ENCODE measurements at places on chromosomes 1 and 21.

DNA sequence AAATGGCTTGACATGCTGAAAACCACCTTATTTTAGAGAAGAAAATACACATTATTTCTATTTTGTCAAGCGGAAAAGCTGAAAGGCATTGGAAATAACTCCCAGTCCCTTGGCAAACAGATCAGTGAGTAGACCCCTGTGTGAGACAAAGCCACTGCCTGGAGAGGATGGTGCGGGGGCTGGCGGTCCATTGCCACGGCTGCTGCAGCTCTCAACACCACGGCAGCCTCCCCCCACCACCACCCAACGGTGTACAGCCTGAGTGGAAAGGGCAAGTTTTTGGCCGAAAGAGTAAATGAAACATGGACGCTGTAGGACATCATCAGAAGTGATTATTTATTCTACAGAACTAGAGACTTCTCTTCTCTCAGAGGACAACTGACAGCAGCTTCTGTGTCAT is 84.6 kb downstream of the PEX14 start:
- DNase-seq = no peak

GRCh38 chr1:7042322-7043190 is 257.3 kb downstream of the CAMTA1 start:
- DNase-seq = peak; percentile 77

- DNase-seq = no peak
Observed at GRCh38 chr1:99503276-99503747, 142.6 kb upstream of the PALMD start.

GRCh38 chr1:234956821-234957329 is 171.8 kb downstream of the TOMM20 start:
- no peak for DNase-seq

DNA sequence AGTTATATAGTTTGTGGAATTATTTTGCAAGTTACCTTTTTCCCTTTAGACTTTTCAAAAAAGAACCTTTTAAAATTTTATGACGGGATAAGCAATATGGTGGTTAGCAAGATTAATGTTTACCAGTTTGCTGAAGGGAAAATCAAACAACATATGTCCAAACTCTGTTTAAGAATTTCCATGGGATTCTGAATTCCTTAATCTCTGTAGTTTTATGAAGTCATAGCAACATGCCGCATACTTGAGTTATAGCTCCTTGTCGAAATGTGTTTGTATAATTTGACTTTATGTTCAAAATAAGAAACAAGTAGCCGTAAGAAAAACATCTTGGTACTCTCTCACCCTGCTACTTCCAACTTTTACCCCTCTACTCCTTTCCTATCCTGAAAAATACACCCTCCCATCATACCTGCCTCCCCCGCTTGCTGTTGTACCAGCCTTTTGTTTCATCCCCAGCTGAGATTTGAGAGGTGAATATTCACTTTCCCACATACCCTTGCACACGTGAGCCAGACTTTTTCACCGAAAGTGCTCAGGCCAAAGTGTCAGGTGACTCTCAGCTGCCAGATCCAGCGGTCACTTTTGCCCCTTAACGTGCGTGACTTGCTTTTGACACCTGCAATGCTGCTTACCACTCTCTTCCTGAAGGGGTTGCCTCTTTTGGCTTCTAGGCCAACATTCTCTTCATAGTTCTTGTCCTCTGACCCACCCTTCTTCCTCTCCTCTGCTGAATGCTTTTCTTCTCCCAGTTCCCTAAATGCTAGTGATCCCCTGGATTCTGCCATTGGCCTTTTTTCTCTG is 83.5 kb upstream of the ZNF326 start:
- no peak for DNase-seq

GRCh38 chr1:164617377-164618201 is 58.6 kb downstream of the PBX1 start:
- DNase-seq = no peak

DNA sequence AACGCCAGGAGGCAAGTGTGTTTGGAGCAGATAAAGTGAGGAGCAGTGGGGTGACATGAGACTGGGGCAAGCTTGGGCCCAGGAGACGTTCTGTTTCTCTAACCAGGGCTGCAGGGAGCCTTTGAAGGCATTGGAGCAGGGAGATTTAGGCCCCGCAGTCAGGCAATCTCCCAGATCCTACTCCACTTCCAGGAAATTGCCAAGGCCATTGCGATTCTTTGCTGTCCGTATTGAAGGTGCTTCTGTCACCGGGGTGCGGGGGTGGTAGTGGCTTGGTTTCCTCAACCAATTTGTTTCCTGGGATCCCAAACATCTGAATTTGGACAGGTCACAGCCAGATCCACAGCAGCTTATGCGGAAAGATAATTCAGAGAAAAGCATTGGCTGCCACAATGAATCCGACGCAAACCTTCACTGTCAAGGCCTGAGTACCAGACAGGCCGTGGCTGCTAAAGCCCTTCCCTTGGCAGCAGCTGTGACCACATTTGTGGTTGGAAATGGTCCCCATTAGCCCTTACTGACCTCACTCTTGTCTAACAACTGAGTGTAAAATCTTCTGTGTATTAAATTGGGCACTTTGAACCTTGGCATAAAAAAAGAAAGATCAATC is 385.6 kb downstream of the PTPRU start:
- DNase-seq = no peak

DNA sequence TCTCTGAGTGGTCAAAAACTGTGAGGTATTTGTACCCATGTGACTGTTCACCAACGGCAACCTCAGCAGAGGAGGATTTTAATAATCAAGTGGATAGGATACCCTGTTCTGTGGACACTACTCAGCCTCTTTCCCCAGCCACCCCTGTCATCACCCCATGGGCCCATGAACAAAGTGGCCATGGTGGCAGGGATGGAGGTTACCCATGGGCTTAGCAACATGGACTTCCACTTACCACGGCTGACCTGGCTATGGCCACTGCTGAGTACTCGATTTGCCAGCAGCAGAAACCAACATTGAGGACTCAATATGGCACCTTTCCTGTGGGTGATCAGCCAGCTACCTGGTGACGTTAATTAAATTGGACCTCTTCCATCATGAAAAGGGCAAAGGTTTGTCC is 1782.7 kb downstream of the PLA2G4A start:
- no peak for DNase-seq

DNA sequence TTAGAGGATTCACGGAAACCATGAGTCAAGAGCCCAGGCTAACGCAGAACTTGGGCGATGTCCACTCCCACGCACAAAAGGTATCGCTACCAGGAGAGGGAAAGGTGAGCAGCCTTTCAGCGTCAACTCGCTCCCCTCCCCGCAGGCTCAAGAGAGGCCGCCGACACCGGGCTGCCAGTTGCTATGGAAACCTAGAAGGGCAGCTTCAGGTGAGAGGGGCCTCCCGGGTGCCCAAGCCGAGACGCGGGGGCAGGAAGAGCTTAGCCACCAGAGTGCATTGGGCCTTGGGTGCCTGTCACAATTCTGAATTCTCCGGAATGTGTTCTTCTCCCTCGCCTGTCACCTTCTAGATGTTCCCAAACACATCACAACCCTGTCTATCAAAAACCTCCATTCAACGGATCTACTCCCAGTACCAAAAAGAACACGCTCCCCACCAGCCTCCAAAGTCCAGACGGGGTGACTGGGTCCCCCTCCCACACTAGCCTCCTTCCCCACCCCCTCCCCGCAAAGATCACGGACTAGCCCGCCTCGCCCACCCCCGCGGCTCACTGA is 694 bp downstream of the MEAF6 start:
- peak; percentile 65 for DNase-seq

GRCh38 chr1:221292652-221293051 is 413.4 kb downstream of the HLX start:
- DNase-seq = no peak

DNA sequence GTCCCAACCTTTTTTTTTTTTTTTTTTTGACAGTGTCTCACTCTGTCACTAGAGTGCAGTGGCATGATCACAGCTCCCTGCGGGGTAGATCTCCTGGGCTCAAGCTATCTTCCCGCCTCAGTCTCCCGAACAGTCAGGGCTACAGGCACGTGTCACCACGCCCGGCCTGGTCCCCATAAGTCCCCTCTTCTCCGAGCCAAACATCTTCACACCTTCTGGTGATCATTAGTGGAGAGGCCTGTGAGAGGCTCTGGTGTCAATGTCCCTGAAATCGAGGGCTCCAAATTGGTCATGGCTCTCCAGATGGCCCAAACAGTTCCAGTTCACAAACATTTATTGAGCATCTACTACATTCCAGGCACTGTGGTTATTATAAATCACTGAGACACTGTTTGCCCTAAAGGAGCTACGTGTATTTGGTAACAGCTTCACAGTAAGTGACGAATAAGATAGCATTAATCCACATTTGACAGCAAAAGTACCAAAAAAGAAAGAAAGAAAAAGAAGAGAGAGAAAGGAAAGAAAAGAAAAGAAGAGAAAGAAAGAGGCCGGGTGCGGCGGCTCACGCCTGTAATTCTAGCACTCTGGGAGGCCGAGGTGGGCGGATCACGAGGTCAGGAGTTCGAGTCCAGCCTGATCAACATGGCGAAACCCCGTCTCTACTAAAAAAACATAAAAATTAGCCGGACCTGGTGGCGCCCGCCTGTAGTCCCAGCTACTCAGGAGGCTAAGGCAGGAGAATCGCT is 867 bp upstream of the TIMM17A start:
- DNase-seq = no peak

GRCh38 chr21:44823179-44823660 is 5.4 kb upstream of the SUMO3 start:
- DNase-seq = no peak

DNA sequence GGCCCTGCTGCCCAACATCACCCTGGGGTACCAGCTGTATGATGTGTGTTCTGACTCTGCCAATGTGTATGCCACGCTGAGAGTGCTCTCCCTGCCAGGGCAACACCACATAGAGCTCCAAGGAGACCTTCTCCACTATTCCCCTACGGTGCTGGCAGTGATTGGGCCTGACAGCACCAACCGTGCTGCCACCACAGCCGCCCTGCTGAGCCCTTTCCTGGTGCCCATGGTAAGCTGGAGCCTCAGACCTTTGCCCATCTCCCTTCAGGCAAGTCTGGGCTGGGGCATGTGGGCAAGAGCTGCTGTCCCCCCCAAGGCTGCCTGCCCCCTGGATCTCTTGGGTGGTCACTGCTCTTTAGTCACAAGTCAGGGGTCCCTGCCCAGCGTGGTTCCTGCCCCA is 8.8 kb upstream of the ZBTB48 start:
- no peak for DNase-seq

- DNase-seq = no peak
Observed at GRCh38 chr1:210819266-210819665, 314.7 kb downstream of the KCNH1 start.

GRCh38 chr1:115949156-115949555 is 27.2 kb upstream of the SLC22A15 start:
- no peak for DNase-seq

DNA sequence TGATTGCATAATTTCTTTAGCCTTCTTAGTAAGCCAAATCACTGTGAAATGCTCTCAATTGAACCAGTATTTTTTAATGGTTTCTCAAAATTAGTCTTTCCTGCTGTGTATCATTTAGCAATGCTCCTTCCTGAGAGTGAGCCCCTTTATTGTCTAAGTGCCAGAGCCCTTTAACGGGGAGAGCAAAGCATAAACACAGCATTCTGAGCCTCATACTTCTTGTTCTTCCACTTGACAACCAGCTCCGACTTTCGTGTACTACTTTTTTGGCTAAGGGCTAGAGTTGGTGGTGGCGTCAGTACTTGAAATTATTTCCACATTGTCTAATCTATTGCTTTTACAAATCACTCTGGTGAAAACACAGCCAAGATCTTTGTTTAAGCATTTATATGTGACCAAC is 299.0 kb downstream of the TPR start:
- no peak for DNase-seq

DNA sequence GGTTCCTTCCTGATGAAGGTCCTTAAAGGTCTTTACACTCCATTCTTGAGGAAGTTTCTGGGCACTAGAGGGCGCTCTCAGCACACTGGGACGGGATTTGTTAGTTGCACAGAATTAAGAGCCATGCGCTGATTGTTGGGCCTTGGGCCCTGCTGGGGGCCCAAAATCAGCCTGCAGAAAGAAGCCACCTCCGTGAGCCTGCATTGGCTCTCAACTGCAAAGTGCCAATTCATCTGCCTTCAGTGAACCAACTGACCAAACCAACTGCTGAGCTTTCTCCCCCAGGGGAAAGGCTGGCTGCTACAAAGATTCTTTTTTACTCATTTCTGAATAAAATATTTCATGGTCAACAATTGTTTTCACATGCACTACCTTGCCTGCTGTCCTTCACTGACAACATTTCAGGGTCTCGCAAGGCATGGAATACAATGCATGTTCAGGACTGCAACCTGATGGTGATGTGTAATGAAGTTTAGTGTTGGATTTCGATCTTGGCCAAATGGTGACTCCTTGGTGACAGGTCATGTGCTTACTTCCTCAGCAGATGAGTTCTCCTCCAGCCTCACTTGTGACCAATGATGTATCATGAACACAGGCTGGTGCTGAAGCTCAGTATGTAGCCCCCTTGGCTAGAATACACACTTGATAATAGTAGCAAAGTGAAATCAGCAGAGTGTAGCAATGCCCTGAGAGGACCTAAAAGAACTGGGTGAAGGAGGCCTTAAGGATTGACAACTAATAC is 45.7 kb upstream of the PRDX6 start:
- DNase-seq = peak; percentile 42

- DNase-seq = no peak
Observed at GRCh38 chr1:183653876-183654451, 848 bp upstream of the APOBEC4 start.

DNA sequence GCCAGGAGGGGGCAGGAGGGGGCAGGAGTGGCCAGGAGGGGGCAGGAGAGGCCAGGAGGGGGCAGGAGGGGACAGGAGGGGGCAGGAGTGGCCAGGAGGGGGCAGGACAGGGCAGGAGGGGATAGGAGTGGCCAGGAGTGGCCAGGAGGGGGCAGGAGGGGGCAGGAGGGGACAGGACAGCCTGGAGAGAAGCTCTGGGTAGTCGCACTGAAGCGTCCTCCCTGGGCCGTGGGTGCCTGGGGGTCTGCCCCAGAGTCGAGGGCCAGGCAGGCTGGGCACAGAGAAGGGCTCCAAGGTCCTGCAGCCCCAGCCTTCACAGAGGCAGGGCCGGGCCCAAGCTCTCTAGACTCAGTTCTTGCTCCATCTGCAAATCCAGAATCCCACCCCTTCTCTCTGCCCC is 22.9 kb downstream of the MEGF6 start:
- no peak for DNase-seq

Measured in GM13977 (cell line).